Epithelial cell of esophagus (primary cell): ENCODE measurements at places on chromosomes 2 and 18.

DNA sequence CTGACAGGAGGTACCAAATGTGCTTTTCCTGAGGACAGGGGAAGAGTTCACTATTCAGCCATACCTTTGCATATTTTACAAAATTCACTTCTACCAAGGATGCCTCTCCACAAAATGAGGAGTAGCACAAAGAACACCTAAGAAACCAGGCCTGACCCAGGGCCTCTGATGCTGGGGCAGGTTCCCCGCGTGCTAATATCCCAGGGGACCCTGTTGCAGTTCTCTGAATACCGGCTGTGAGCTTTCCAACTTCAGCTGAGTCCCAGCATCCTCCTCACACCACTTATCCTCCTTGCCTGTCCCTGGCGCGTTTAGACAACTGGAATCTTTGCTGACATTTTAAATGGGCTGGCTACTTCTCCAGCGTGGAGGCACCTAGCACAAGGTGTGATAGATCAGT, 142.3 kb downstream of the BCL2 start:
- no peak for DNase-seq

DNA sequence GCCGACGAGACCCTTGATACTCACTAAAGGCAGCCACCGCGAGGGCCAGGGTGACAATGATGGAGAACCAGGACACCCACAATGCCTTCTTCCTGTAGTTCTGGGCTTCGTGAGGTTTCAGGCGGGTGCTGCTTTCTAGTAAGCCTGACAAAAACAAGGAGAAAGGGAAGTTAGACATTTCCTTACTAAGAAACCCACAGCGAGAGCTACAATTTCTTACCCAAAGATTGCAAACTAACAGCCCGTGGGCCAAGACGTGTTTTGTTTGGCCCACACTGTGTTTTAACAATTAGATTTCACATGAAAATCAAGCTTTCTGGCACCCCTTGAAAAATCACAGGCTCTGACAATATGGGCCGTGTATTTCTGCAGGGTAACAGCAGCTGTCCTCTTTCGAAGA, 5.6 kb downstream of the TMEM163 start:
- DNase-seq: no peak

GRCh38 chr2:100791294-100791935, 28.5 kb upstream of the NPAS2 start:
- no peak for DNase-seq

DNA sequence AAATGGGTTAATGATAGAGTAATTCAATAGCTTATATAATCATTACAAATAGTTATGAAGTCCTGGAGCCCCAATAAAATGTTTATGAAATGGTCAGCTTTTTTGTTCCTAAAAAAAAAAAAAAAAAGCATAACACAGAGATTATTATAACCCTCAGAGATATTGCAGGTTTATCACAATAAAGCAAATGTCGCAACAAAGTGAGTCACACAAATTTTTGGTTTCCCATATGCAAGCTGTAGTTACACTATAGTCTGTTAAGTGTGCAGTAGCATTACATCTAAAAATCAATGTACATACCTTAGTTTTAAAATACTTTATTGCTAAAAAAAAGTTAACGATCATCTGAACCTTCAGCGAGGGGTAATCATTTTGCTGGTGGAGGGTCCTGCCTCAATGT, 20.0 kb downstream of the WDFY1 start:
- peak; percentile 72 for DNase-seq

DNA sequence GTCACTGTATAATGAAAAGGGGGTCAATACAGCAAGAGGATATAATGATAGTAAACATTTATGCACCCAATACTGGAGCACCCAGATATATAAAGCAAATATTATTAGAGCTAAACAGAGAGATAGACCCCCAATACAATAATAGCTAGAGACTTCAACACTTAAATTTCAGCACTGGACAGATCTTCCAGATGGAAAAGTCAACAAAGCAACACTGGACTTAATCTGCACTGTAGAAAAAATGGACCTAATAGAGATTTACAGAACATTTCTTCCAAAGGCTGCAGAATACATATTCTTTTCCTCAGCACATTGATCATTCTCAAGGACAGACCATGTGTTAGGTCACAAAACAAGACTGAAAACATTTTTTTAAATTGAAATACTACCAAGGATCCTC, 26.7 kb downstream of the ZBTB14 start:
- DNase-seq: no peak
